ENCODE measurements at places on chromosomes 16 and 17.
A peak's percentile ranks its signal among the peaks of the same experiment; 100 is the strongest.

- DNase-seq = peak; percentile 86
Measured at GRCh38 chr17:80855948-80856862, 135.4 kb upstream of the CHMP6 start.

- DNase-seq = no peak
Measured at GRCh38 chr17:78959803-78960202, 19.9 kb downstream of the LGALS3BP start.

- DNase-seq = no peak
Measured at GRCh38 chr16:89489898-89490438, 393 bp downstream of the ANKRD11 start.

DNA sequence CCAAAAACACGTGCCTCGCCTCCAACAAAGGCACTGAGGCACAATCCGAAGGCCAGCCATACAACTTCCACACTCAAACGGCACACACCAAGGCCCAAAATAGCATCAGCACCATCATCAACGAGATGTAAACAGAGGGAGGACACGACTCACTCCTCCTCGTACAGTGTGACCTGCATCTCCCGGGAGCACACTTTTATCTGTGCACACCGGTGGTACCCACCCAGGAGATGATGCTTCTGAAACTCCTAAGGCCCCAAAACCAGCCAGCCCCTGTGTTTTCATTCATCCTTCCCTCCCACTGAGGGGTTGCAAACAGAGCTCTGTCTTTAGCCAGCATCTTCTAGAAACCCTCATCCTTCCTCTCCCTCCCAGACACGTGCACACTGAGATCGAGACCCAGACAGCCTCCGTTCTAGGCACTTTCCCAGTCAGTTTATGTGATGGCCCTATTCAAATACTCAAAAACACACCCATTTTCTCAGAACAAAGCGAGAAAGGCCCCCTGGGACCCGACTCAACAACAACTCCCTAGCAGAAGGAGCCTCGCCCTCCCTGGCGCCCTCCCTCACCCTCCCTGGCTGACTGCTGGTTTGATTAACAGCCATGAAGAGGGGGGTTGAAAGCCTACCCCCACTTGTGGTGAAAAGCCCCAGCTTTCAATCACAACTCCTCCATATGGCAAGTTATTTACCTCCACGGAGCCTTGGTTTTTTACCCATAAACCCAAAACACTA lies 76.3 kb downstream of the GAS7 start:
- no peak for DNase-seq

DNA sequence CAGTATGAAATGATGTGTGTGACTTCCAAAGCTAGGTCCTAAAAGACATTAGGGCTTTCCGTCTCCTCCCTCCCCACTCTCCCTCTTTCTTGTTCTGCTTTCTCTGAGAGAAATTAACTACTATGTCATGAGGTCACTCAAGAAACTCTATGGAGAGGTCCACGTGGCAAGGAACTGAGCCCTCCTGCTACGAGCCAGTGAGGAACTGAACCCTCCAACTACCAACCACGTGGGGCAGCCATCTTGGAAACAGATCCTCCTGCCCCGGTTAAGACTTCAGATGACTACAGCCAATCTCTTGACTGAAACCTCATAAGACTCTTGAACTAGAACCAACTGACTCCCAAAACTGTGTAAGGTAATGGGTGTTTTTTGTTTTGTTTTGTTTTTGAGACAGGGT lies 4.2 kb upstream of the ALOX15 start:
- DNase-seq = no peak

- DNase-seq = no peak
Measured at GRCh38 chr16:2121853-2122252, 13.8 kb downstream of the PKD1 start.

DNA sequence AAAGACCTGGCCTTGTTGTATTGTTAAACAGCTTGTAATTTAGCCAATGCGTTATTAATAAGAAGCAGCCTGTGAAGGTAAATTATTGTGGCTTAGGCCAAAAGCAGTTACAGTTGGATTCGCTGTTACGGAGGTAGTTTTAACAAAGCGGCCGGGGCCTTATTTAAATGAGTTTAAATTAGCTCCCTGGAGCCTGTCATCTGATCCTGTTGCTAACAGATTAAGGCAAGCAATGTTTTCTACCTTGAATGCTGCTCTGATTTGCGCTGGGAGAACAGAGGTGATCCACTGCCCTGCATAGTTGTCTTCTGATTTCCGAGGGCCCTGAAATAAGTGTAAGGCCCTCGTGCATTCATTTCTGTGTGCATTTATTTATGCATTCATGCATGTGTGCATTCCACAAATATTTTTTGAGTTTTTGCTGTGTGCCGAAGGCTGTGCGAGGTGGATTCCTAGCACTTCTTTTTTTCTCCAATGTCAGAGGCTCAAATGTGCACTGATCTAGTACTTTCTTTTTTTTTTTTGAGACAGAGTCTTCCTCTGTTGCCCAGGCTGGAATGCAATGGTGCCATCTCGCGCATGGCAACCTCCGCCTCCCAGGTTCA lies 10.9 kb downstream of the SEC14L5 start:
- no peak for DNase-seq

DNA sequence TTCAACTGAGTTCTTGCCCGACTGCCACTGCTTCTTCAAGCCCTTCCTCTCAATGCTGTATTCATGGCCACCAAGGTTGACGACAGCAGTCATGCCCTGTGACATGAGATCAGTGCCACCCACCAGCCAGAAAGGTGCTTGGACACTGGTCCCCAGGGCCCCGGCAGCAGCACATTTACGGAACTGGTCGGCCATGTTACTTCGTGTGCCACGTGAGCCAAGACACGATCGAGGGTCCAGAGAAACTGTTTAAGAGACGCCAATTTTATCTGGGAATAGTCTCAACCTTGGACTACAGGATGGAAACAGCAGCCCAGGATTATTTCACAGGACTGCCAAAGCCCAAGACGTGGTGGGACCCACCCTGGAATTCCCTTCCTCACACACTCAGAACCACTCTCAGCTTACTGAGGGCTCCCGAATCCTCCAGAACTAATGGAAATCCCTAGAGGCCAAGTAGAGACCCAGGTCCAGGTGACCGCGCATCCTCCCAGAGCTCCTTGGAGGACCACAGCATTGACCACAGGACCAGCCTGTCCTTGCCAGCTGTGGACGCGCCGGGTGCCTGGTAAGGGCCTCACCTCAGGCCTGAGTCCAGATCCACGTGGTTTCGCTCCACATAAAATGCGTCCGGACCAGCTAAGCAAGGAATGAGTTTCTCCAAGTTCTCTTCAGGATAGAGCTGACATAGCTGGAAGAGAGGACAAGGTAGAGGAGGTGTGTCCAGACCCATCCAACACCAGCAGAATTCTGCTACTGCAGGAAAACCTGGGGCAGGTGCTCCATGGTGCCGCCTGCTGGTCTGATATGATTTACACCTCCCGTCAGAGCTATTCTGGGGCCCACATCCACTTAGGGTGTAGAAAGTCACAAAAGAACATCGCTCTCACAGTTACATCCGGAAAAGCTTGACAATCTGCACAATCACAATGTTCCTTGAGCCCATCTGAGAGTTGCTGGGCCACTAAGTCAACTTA lies 28.2 kb downstream of the MAP1LC3B start:
- no peak for DNase-seq

GRCh38 chr16:81734632-81735434 lies 44.3 kb upstream of the PLCG2 start:
- no peak for DNase-seq

GRCh38 chr17:2178798-2179501 lies 124.0 kb downstream of the HIC1 start:
- DNase-seq = no peak

DNA sequence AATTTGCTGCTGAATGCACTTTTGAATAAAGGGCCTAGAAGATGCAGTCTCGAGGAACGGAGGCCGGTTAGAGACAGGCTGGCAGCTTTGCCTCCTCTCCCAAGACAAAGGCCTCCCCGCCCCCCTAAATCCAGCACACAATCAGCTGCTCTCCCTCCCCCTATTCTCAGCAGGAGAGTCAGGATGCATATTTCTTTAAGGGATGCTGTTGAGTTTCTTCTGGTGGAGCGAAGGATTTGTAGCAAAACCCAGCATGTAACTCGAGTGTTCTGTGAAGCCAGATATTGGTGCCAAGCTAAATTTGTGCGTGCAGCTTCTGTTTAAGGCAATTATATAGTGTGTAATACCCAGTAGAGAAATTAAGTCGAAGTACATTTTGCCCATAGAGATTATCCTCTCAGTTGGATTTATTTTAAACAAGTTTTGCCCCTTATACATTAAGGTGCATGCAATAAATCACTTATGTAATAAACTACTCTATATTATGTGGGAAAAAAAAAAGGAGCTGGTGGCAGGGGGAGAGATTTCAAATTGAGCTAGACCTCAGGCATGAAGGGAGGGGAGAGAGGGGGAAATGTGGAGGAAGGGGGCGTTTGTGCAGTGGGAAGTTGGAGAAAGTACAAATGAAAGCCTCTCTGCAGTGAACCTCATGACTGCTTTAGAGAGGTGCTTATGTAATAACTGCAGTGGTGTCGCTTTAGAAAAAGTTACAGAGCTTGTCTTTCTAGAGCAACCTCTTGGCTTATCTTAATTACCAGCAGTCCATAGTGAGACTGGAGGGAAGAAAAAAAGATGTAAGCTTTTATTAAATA lies 599.2 kb downstream of the MAF start:
- DNase-seq = no peak

DNA sequence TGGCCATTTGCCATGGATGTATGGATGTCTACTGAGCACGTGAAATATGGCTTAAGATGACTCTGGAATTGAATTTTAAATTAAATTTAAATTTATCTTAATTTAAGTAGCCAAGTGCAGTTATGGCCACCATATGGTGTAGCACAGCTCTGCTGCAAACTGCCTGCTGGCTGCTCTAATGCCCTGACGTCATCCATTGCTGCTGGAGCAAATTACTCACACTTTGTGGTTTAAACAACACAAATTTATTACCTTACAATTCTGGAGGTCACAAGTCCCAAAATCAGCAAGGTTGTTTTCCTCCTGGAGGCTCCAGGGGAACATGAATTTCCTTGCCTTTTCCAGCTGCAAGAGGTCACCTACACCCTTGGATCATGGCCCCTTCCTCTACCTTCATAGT lies 679.3 kb upstream of the EEF2KMT start:
- no peak for DNase-seq

DNA sequence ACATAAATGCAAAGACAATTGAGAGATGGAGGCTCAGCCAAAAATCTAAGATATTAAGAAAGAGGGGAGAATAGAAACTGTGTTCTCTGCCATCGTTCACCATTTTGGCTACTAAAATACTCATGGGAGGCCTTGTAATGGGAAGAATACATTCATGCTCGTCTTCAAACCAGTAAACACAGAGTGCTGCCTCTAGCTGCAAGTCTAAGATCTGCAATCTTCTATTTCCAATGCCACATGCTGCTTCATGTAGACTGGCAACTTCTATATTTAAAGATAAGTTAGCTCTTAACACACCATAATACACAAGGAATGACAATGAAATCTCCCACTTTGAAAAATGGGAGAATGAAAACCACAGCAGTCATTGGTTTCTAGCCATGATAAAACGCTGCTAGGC lies 387.3 kb downstream of the HS3ST3B1 start:
- DNase-seq = no peak

GRCh38 chr16:648071-648780 lies 939 bp upstream of the WDR90 start:
- DNase-seq = no peak

GRCh38 chr16:22364241-22364640 lies 10.2 kb downstream of the CDR2 start:
- DNase-seq = no peak

DNA sequence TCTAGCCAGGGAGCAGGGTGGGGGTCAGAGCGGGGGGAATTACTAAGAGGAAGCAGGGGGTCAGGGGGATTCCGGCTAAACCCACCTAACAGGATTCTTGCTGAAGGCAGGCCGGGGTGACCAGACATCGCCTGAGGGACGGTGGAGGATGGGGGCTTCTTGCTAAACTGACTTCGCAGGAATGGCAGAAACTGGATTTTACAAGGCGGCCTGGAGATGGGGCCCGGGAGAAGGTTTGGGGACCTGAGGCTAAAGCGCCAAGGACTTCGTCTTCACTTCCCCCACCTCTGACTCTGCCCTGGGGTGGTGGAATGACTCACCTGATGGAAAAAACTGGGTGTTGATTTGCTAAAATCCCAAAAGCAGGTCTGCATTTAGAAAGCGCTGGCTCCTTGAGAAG lies 23.5 kb downstream of the LGALS3BP start:
- no peak for DNase-seq

GRCh38 chr16:1770328-1771187 lies 785 bp downstream of the NME3 start:
- no peak for DNase-seq

- DNase-seq = no peak
Measured at GRCh38 chr17:44587339-44587738, 30.1 kb downstream of the FZD2 start.

DNA sequence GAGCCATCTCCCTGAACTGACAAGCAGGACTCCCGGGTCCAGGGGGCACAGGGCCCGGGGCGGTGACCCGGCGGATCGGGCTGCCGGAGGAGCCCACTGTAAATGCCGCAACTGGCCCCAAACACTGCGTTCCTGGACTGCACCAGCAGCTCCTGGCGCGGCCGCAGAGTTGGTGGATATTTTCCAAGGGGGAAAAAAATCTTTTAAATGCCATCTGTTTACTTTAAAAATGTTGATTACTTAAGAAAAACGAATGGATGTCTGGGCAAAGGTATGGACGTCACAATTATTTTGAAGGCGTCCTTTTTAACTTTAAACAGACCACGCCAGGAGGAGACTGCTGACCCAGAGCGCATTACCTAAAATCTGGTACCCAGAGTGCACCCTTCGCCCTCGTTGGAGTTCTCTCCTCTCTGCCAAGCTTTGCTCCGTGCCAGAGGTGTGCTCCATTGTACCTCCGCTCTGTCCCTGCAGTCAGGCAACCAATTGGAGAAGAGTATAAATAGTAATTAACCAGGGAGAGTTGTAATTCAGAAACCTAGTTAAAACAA lies 3.4 kb downstream of the HS3ST3B1 start:
- no peak for DNase-seq

DNA sequence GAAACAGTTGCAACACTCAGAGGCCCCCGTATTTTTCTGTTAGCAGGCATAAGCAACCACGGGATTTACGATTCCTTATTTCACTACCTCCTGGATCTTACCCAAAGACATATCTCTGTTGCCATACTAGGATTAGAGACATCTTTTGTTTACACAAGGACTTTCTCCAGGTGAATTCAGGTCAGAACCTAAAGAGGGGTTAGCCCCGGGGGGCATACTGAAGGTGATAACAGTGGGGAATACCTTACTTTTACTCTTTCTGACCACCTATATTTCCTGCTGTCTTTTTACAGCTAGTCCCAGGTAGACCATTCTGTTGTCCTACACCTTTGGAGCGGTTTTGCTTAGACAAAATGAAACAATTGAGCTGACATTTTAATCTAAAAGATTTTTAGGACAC lies 27.9 kb upstream of the CDH8 start:
- DNase-seq = no peak

DNA sequence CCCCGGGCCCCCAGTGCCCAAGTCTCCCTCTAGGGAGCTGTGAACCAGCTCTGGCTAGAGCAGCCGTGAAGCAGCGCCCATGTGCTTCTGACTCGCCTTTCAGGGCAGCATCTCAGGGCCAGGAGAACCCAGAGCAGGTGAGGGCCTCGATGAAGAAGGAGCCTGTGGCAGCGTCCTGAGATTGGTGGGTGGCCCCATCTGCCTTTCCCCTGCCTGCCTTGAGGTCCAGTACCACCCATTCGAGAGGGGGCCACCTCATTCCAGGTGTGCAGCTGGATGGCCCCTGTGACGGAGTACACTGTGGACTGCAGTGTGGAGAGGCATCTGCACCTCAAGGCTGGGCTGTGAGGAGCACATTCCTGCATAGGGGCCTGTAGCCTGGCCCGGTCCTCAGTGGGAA lies 167.3 kb upstream of the ZNF267 start:
- DNase-seq = no peak
